Activated T-cell treated with anti-CD3 and anti-CD28 coated beads, Interleukin-2, amount 50 U/mL, for 4 hours (primary cell): ENCODE measurements at places on chromosomes 2 and 18.

DNA sequence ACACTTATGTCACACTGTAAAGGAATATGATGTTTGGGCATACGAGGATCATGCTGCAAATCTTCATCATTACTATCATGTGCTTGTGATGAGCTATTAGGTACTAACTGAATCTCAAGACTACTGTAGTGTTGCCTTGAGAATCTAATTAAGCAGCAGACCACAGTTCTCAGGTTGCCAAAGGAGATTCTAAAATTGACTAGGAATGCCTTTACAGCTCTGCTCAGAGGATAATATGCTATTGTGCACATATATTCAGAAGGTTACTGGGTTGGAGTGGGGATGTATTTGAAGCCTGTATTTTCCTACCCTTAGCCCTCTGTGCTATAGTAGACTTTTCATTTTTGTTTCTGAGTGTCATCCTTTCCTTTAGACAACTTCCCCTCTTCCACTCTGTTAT lies 175.1 kb downstream of the CDH19 start:
- DNase-seq, result no peak

- DNase-seq, result peak; percentile 55
Observed at GRCh38 chr2:25822190-25823117, 55.8 kb downstream of the ASXL2 start.

GRCh38 chr2:205758051-205758450 lies 75.8 kb downstream of the NRP2 start:
- DNase-seq, result no peak

GRCh38 chr2:61834893-61835292 lies 19.0 kb downstream of the FAM161A start:
- no peak for DNase-seq

DNA sequence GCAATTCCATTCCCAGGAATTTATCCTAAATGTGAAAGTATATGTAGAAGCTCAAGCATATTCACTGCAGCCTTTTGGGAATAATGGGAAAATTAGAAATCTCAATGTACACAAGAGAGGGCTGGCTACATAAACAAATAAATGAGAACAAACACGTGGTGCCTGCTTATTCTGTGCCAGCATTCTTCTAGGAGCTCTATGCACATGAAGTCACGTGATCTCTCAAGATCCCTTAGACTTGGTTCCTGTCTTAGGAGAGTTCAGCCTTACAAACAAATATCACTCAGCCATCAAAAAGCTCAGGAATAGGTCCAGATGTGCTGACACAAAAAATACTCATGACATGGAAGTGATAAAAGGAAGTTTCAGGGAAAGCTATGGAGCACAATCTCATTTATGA lies 92.9 kb upstream of the SP3 start:
- no peak for DNase-seq

DNA sequence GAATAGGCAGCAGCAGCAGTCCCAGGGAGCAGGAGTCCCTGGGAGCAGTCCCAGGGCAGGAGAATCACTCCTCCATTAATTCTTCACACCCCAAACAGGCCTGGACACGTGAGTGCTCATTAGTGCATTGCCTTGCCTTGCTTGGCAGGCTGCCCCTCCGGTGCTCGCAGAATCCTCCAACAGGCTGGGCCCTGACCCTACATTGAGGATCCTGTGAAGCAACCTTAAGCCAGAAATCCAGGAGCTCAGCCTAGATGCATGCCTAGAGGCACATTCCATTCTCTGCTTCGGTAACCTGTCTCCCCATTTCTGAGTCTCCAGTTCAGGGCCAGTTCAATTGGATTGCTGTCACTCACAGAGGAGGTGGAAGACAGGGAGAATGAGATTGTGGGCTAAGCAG lies 97.4 kb upstream of the LRATD1 start:
- no peak for DNase-seq

GRCh38 chr2:230155359-230155758 lies 64.4 kb downstream of the SP110 start:
- no peak for DNase-seq

GRCh38 chr18:44725300-44726058 lies 44.8 kb downstream of the SETBP1 start:
- DNase-seq, result peak; percentile 48

DNA sequence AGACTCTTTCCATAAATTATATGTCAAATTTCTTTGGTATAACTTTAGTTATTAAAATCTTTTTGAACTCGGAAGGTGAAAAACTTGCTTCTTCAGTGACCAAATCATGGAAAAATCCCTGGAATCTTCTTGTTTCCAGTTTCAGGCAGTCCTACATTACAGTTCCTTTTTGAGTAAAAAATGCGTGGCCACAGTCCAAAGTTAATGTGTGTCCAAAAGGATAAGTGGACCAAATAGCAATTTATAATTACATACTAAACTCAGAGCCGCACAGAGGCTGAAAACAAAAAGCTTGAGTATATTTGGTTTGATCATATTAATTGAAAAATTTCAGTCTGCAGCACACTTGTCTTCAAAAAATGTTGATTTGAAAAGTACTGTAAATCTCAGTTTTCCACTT lies 28.4 kb upstream of the DYNC2LI1 start:
- DNase-seq, result no peak

- DNase-seq, result no peak
Observed at GRCh38 chr18:26470011-26470637, 78.2 kb downstream of the KCTD1 start.

DNA sequence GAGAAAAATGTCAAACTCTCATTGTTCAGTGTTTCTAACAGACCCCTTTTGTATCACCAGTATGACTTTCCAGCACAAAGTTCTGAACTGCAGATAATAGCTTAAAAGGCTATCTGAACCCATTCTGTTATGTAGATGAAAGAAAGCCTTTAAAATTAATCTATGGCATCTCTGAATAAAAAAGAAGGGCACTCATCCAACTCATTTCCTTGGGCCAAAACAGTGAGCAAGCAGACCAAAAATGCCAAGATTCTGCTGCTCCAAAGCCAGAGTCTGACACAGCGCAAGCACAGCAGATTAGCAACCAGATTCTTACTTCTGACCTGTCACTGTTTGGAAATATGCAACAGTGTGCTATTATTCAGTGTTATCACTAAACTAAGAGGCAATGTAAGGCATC lies 22.6 kb upstream of the ITGA6 start:
- DNase-seq, result no peak

DNA sequence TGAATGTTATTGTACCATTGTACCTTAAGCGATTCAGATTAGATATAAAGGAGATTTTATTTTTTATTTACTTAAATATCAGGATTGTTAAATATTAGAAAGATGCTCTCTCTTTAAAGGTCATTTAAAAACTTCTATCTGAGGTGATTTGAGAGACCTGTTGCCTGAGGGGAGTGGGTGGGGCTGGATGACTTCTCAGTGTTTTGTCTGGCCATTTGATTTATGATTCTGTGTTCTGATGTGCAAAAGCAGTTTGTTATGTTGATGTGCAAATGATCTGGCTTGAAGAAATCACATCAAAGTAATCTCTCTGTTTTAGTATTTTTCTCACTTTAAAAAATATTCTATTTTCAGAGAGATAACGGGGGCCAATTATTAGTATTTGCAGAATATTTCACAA lies 370.8 kb downstream of the NUP35 start:
- no peak for DNase-seq

DNA sequence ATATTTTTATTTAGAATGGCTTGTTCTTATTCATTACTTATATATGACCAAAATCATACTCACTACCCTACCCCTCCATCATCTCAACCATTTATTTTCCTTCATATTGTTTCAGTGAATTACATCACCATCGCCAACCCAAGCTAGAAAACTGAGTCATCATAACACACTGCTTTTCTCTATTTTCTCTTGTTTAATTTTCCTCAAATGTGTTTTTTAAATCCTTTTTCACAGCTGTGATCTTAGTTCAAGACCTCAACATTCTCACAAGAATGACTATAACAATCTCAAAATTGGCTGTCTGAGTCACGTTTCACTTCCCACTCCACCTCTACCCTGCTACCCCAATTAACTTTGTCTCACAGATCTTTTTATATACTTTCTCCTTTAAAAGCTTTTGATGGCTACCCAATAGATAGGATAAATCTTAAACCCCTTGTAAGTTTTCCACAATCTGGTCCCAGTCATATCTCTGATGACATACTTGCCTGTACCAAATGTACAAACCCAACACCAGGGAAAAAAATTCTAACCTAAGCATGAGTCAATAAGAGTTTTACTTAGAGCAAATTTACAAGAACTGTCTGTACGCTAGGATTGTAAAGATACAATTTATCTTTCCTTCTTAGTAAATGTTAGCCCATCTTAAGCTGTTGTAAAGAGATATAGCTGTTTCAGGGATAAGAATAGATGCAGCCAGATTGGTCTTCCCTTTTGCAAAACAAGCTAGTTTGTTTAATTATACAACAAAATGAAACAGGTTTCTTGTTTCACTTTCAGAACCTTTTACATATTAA lies 635.1 kb upstream of the SLC39A10 start:
- DNase-seq, result no peak

- DNase-seq, result no peak
Observed at GRCh38 chr2:174072069-174072468, 106.9 kb upstream of the SP3 start.

GRCh38 chr2:145644820-145645302 lies 1124.9 kb upstream of the ZEB2 start:
- no peak for DNase-seq

- no peak for DNase-seq
Observed at GRCh38 chr2:207363761-207364290, 165.9 kb upstream of the CREB1 start.

DNA sequence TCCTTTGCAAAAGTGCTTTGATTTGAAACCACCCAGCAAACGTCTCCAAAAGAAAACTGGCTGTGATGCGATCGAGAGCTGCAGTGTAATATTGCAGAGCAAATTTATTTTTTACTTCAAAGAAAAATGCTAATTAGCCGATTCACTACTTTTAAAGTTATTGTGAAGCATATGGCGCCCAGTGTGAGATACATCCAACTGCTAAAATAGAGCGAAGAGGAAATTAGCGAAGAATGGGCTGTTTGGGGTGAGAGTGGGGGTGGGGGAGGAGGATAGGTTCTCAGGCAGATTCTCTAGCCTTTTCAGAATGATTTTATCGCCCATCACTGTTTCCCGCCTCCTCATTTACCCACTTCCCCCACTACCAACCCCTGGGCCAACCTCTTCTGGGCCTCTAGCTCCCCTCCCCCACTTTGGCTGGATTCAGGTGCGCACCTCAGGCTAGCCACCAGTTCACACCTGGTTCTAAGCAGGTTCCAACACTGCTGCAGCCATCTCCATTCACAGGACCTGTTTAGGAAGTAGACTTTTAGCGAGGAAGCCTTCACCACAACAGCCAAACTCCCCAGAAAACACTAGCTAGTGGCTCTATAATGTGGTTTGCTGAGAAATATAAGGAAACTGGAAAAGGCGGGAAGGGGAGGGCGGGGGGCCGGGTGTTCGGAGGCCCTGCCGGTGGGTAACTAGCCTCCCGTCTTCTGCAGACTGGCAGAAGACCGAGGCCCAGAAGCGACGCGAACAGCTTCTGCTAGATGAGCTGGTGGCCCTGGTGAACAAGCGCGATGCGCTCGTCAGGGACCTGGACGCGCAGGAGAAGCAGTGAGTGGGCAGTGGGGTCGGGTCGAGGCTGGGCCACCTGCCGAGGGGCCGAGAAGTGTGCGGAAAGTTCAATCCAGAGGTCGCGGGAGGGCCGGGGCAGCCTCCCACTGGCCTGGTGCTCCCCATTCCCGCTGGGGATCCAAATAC lies 6.0 kb upstream of the OTX1 start:
- no peak for DNase-seq

- no peak for DNase-seq
Observed at GRCh38 chr2:119010336-119010735, 68.3 kb downstream of the MARCO start.

GRCh38 chr2:28616396-28616999 lies 120.6 kb downstream of the PLB1 start:
- no peak for DNase-seq

DNA sequence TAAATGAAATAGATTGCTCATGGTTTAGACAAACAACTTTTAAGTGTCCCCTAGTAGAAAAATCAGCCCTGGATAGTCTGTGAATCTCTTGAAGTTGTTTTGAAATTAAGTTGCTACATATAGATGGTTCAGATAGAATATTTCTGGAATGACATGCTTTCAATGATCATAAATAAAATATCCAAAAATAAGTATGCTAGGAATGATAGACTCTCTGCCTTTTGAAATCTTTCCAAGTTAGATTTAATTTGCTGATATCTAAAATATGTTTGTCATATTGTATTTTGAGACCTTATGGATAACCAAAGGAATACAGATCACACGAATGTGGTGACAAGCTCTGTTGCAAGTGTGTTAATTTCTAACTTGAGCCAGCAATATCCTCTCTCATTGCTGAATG lies 488.7 kb downstream of the THSD7B start:
- no peak for DNase-seq

- DNase-seq, result no peak
Observed at GRCh38 chr2:242085941-242086621, 216.6 kb downstream of the RTP5 start.

DNA sequence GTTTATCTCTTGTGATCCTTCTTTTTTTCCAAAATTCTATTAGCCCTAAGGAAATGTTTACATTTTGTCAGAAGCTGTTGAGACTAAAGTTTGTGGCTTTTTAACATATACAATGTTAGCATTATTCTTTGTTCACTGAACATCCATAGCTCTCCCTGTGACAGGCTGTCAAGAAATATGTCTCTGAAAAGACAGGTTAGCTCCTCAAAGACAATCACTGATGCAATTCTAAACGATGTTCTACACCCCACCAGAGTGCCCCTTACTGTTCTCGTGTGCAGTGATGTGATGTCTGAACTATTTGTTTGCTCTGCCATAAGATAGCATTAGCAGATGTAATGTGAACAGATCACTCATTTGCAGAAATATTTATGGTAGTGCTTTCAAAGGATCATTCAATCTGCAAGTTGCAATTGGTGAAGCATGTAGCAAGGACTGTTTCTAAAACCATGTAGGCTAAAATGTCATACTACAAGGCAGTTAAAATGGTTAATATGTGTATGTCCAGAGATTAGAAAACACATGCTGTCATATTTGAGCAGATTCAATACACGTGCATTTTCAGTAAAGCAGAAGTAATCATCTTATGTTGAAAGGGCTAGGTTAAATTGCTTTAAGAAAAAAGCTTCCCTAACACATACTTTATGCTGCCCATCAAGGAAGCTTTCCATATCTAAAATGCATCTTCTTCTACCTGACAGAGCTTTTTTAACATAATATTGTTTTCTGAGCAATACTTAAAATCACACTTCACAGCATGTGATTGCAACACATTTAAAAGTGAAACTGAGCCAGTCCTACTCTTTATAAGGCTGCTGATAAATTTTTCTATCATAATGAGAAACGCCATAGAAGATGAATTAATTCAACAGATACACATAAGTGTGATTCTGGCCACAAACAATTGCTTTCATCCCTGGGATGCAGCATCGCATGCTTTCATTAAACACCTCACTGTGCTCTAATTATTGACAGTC lies 285.7 kb upstream of the UBE2E3 start:
- DNase-seq, result no peak

GRCh38 chr2:10432311-10433181 lies 15.6 kb downstream of the ODC1 start:
- DNase-seq, result no peak

DNA sequence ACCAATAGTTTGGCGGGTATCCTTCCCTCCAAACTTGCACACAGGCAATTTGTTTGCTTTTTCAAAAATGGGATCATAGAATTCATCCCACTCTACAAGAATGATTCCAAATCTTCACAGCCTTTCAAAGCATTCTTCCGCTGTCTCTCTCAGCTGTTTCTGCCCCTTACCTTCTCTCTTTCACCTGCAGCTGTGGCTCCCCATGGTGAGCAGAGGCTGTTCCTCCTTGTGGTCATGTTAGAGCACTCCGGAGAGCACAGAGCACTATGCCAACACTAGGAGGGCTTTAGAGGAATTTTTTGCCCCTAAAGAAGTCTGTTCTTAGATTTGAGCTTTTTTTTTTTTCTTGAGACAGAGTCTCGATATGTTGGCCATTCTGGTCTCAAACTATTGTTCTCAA lies 30.4 kb downstream of the MTHFD2 start:
- DNase-seq, result no peak
